ENCODE measurements at places on chromosomes 13 and 19. TPM values are rescaled to one million over a fixed set of nuclear protein-coding genes. Genes with fewer than 3 reads are reported as not detected.

The ZNF112 gene
- total RNA-seq: 0.11 TPM

The CACNG8 gene
- total RNA-seq: 0.32 TPM

The MARCHF2 gene
- 151 TPM for total RNA-seq

The ACER1 gene
- total RNA-seq: not detected

The OR4F17 gene
- not detected for total RNA-seq

The PSG5 gene
- not detected for total RNA-seq

The MYBPC2 gene
- total RNA-seq: not detected

The NAT14 gene
- total RNA-seq: 21.6 TPM

The CLDN10 gene
- total RNA-seq: 0.85 TPM

The EPN1 gene
- 122 TPM for total RNA-seq

The ZNF793 gene
- 3.6 TPM for total RNA-seq

- no peak for DNase-seq
Observed at GRCh38 chr13:27203854-27204253, 32.2 kb upstream of the USP12 start.

DNA sequence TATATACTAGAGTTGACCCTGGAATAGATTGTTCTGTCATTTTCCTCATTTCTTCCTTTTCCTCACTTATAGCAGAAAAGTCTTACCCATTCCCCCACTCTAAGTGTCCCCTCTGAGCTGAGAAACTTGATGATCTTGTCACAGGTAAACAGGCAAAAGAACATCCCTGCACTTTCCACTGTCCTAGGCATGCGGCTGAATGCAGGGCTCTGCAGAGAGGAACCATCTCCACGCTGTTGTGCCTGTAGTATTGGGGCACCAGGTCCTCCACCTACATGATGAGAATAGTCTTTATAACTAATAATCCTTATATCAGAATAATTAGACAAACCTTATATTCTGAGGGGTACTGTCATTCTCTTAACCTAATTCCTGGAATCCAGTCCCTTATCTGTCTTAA is 211.3 kb downstream of the RBM26 start:
- DNase-seq: no peak

DNA sequence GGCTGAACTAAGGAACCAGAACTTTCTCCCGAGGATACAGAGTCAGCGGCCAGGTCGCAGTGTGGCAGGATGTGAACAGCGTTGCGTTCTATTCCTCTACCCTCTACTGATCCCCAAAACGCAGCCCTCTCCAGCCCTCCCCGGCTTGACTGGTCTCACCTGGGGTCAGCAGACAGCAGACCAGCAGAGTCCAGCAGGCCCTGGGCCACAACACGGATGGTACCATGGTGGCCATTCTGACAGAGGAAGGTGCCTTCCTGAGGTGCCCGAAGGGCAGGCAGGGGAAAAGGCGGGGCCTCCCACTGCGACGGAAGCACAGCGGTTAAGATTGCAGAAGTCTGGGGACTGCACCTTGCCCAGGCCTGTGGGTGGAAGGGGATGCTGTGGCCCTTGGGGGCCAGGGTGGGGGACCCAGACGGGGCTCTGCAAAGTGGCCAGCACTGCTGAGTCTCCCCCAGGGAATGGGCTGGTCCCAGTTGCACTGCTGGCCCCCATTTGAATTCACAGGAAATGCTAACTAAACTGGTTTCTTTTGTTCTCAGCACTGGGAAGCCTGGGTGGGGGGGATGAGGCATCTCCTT is at the start of gene ICAM3:
Gene ICAM3 (minus strand): TSS at position 245 of the 581 bp plus-strand sequence. CDS start 10 bp downstream, at position 235.
- DNase-seq: no peak

DNA sequence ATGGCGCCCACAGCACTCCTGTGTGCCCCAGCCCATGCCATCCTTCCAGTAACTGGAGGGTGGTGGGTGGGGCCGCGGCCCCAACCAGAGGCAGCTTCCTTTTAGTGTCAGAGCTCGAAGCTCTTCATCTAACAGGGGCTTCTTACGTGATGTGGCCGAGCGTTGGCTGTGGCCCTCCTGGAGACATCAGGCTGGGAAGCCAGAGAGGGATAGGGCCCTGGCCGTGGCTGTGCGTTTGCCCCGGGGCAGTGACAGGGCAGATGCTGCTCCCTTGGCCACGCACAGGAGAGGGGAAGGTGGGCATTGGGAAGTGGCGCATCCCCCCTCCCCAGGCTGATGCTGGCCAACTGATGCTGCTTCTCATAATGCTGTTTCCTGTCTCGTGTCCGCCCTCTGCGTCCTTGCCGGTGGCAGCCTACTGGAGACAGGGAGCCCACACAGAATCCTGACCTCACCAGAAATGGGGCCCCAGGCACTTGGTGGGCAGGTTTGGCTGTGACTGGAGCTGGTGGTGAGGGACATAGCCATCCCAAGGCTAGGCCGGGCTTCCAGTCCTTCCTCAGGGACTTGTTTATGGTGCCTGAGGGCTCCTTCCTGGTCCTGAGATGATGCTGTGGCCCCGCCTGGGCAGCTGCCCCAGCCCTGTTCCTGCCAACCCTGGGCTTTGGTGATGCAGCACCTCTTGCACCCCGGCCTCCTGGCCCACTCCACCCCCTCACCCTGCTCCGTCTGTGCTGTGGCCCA is 34.3 kb downstream of the ATP4B start:
- no peak for DNase-seq

DNA sequence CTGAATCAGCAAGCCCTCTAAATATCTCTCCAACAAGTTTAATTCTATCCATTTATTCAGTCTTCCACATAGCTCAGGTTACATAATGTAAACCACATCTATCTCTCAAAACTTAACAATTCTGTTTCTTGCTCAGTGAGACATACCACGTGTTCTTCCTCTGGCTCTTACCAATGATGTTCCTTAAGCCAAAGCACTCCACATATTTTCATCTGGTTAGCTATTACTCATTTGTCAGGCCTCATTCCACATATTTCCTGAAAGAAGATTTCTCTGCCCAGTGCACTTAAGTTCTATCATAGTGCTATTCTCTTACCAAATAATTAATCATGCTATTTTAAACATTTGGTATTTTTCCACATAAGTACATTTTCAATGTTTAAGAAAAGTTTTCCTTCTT is 403.3 kb upstream of the ATXN8OS start:
- DNase-seq: no peak

DNA sequence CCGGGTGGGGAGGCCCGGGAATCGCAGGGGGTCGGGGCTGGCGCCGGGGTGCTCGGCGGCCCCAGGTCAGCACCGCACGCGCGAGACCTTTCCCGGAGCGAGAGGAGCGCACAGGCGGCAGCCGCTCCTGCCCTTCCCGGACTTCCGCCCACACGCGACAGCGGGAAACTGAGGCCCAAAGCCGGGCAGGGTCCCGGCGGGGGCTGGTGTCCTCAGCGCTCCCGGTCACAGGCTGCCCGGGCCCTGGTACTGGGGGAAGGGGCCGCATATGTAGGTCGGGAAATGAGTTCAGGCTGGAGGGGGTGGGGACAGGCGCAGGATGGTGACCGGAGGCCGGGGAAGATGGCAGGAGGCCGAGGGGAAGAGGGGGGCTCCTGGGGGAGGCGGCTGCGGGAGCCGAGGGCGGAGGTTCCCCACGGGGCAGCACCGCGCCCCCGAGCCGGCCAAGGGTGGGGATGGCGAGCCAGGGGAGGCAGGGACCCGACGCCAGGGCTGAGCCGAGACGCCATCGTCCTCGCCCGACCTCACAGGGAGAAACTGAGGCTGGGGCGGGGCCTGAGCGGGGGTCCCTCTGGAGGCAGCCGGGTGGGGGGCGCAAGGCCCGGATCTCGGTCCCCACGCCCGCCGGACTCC is 662 bp downstream of the CBARP start:
- no peak for DNase-seq

- DNase-seq: no peak
Observed at GRCh38 chr19:12647490-12648071, 19.0 kb downstream of the MAN2B1 start.

DNA sequence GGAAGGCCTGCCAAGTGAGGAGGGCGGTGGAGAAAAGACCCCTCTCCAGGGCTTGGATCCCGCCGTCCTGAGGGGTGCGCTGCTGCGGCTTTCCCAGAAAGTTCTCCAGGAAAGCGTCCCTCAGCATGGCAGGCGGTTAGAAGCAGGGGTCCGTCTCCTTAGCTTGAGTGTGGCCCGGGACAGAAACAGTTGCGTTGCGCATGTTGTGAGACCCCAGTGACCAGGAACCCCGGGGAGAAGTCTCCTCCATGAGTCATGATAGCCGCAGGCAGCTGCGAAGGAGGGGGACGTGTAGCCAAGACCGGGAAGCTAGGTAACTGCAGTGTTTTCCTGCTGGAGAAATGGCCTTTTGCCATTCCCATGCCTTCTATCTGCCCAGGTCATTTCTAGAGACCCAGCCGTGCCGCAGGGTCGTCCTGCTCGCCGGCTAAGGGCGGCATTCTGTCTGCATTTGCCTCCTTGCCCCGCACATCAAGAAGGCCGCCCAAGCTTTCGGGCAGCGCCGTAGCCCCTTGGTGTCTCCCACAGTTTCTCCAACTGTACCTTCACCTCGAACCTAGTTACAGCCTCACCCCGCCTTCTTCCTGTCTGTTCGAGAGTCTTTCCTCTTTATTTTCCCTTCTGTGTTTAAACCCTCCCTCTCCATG is 64.3 kb downstream of the TM9SF2 start:
- DNase-seq: no peak

GRCh38 chr13:72745260-72745659 is 17.5 kb downstream of the BORA start:
- DNase-seq: no peak

- DNase-seq: no peak
Observed at GRCh38 chr19:28377077-28377476, 835.9 kb downstream of the UQCRFS1 start.

- DNase-seq: no peak
Observed at GRCh38 chr13:83634601-83635000, 247.7 kb downstream of the SLITRK1 start.

DNA sequence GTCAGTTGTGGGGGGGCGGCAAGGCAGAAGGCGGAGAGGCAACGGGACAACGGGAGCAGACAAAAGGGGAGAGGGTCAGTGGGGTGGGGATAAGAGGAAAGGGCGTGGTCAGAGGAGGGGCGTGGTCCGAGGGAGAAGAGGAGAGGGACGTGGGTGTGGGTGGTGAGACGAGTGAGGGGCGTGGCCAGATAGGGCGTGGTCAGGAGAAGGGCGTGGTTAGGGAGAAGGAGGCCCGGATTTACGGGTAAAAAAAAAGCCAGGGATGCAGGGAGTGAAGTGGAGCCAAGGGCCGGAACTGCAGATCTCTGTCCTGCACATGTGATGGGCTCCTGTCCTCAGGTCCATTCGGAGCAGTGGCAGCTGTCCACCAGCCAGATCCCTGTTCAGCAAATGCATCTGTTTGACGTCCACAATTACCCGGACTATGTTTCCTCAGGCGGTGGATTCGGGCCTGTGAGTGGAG is 21.5 kb downstream of the CPT1C start:
- no peak for DNase-seq

- no peak for DNase-seq
Observed at GRCh38 chr19:52943884-52944643, 18.6 kb downstream of the ZNF816 start.

DNA sequence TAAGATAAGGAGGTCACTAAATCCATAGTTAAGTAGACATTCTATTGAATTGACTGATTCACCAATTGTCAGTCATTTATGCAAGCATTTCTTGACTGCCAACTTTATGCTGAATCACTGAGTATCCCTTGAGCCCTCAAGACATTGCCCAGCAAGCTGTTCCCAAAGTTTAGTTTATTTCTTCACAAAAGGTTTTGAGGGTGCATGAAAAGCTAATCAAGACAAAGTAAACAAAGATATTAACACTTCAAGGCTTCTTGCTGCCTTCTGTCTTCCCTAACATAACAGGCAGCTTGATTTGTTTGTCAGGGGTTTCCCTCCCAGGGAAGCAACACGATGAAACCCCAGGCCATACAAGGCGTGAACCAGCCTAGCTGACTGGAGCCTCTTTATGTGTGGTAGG is 374.4 kb downstream of the SPRY2 start:
- no peak for DNase-seq

DNA sequence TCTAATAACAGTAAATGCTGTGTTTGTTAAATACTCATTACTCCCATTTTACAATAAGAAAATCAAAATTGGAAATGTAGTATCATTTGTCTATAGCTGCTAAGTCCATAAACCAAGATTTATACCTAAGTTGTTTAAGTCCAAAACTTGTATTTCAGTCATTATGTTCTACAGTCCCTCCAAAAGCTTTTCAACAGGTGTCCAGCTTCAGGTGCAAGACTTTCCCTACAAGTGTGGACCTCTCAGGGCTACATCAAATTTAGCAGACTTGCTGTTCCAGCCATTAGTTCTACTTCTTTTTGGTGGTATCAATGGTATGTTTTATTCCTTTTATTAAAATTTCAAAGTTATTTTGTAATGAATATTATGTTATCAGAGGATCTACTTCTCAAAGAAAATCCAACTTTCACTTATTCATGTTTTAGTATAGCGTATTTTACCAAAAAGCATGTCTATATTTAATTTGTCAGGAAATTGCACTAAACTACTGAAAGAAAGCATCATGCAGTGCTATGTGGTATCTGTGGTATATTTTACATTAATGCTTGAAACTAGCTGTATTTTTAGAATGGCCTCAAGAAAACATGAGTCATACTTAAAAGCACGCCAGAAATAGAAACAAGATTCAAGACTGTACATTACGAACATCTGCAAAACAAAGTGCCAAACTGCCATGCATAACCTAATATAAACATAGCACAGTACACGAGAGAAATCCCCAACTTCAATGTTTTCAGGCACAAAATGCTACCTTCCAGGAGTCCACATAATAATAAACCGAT is 44.5 kb downstream of the VWA8 start:
- no peak for DNase-seq

- DNase-seq: no peak
Observed at GRCh38 chr13:88617176-88617575, 946.0 kb downstream of the SLITRK5 start.

DNA sequence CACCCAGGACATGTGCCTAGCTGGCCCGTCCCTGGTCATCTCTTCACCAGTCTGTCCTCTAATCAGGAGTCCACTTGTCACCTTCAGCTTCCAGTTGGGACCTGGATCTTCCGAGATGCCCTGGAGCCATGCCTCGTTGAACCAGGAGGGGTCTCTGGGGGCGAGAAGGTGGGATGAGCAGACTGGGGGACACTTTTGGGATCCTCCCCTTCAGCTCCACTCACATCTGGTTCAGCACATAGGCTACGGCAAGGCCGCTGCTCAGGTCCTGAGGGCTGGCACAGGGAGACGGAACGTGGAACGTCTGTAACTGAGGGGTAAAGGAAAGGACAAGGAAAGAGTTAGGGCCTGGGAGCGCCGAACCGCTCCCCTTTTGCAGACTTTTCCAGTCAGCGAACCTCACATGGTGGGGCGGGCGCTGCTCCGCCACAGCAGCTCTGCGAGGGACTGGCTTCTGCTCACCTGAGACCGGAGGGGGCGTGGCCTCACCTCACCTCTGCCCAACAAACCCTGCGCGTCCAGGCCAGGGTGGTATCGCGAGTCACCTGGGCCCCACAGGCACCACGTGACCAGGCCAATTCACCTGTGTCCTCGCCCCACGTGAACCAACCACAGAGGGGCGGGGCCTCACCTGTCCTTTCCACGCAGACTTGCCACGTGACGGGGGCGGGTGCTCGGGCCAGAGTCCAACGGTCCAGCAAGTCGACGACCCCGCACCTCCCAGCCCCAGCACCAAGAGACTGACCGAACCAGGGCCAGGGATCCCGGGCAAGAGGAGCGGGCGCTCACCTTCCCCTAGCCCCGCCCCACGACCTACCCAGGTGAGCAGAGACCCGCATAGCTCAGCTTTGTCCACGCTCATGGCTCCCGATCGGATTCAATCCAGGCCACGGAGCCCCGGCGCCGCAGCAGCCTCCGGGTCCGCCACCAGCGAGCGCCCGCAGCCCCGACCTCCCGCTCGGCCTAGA is at the start of gene HOOK2:
Gene HOOK2 (minus strand): TSS at position 965 of the 968 bp plus-strand sequence. CDS start 103 bp downstream, at position 862.
- no peak for DNase-seq
